ENCODE measurements at places on chromosomes 2 and 18. TPM values are rescaled to one million over a fixed set of nuclear protein-coding genes. Genes with fewer than 3 reads are reported as not detected.

DNA sequence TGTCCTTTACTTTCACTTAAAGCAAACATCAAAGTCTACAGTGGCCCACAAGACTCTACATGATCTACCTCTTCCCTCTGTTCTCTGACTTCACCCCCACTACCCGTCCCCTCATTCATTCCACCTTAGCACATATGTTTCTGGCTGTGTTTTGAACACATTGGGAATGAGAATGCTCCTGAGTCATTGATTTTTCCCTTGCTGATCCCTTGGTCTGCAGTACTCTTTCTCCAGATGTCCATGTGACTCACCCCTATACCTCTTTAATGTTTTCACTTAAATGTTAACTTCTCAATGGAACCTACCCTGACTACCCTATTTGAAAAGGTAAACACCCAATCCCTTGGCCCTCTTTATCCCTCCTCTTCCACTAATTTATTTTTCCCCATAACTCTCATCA, 30.7 kb upstream of the FRZB start:
- DNase-seq: no peak

GRCh38 chr18:13556502-13556901, 169.9 kb downstream of the FAM210A start:
- DNase-seq: no peak

Gene SLC4A3
- total RNA-seq: 10.9 TPM

Gene EVA1A
- total RNA-seq: 31.3 TPM

- no peak for DNase-seq
Observed at GRCh38 chr2:142037066-142037465, 93.8 kb downstream of the LRP1B start.

Gene DNAH6
- total RNA-seq: 2.6 TPM

Data from body of pancreas (tissue), 4 donors.